ENCODE measurements at places on chromosomes 1 and 21.

GRCh38 chr21:45078877-45079281 is 4.5 kb downstream of the ADARB1 start:
- peak; percentile 89 for DNase-seq

DNA sequence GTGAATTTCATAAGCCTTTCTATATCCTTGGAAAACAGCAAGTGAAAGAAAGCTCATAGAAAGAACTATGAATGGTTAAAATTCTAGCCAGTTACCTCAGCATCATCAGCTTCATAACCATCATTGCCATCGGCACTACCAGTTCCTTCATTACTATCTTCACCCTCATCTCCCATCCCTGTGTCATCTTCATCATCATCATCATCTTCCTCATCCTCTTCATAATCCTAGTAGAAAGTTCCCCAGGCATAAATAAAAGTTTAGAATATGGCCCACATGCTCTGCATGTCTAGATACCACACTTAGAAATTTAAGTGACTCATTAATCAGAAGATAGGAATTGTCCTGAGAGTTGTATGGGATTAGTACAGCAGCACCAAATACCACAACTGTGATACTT is 49.0 kb downstream of the TPR start:
- DNase-seq, result no peak

DNA sequence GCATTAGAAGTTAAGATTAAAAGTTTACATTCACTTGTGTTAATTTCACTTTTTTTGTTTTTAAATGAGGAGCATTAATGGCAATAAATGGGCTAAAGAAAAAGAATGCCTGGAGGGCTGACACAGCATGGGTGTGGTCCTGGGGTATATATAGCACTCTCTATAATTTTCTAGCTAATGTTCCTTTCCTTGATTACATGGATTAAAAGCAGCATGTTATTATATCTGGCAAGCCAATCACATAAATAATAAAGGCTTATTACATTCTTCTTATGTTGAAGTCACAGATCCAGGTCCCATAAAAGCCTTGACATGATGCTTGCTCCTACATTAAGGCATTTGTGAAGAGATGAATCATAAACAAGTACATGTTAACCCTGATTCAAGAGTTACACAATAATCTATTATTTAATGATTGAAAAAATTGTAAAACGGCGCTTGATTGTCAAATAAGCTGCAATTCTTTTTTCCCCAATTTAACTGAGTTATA is 91.4 kb downstream of the LYPLAL1 start:
- DNase-seq, result no peak

DNA sequence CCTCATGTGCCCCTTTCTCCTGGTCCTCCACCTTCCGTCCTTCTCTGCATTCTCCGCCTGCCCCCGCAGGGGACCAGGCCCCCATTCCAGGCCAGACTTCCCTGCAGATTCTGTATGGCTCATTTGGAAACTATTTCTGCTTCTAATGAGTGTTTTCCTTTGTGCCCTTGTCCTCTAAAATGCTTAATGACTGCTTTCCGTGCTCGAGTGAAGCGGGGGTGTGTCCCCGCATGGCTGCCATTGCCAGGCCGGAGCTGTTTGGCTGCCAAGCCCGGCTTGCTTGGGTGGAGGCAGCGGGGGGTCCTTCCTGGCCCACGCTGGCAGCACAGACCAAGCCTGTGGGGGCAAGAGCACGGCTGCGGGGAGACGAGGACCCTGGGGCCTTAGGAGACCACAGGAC is 299.3 kb upstream of the VAMP3 start:
- DNase-seq, result no peak

DNA sequence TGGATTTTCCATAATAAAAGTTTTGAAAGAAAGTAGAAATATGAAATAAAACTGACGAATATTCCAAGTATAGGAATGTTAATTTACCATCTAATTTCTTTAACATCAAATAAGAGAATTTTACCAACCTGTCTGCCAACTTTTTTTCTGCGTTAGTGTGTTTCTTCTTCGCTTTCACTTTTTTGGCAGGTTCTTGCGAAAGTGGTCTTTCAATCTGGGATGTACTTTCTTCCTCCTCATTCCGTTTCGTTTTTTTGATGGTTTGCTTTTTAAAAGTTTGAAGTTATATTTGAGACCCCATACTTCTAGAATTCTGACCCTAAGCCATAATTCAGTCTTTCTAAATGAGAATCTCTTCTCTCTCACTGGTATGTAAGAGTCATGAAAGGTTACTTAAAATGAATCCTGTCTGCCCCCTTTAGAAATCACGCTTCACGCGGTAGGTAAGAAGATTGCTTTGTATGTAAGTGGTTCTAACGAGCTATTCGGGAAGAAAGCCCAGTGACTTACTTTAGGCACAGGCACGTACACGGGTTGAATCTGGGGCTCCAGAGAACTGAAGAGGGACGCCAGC is 580 bp downstream of the RBM34 start:
- DNase-seq, result peak; percentile 58

GRCh38 chr1:40599926-40600325 is 65.6 kb downstream of the RIMS3 start:
- DNase-seq, result no peak

DNA sequence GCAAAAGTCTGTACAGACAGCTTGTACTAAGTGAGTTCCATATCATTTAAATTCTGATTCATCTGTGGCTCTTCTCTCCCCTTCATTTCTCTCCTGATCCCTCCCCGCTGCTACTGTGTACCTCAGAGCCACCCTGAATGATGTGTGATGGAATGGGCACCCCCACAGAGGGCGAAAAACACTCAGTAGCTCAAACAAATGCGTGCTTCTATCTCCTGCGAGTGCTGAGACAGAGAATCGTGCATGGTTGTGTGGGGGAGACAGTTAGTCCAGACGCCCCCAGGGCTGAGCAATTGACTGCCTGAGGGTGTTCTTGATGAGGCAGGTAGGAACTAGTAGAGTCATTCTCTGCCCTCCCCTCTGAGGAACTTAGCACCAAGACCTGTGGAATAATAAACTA is 269.8 kb downstream of the ZNF648 start:
- no peak for DNase-seq

DNA sequence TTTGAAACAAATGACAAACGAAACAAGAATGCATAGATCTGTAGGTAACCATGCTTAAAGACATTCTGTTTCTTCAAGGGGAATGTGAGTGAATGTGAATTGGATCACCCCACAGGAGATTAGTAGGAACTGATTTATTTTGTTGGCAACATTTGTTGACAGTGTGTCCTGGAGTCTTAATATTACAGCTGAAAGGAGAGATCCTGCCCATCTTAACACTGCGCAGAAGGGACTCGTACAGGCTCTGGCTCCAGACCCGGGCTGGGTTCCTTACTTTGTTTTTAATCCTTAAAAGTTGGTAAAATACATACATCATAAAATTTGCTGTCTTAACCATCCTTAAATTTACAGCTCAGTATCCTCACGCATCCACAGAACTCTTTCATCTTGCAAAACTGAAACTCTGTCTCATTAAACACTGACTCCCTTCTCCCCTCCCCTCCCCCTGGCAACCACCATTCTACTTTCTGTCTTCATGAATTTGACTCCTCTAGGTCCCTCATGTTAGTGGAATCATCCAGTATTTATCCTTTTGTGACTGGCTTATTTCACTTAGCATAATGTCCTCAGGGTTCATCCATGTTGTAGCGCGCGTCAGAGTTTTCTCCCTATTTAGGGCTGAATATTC is 74.1 kb downstream of the GALNT2 start:
- DNase-seq, result no peak

DNA sequence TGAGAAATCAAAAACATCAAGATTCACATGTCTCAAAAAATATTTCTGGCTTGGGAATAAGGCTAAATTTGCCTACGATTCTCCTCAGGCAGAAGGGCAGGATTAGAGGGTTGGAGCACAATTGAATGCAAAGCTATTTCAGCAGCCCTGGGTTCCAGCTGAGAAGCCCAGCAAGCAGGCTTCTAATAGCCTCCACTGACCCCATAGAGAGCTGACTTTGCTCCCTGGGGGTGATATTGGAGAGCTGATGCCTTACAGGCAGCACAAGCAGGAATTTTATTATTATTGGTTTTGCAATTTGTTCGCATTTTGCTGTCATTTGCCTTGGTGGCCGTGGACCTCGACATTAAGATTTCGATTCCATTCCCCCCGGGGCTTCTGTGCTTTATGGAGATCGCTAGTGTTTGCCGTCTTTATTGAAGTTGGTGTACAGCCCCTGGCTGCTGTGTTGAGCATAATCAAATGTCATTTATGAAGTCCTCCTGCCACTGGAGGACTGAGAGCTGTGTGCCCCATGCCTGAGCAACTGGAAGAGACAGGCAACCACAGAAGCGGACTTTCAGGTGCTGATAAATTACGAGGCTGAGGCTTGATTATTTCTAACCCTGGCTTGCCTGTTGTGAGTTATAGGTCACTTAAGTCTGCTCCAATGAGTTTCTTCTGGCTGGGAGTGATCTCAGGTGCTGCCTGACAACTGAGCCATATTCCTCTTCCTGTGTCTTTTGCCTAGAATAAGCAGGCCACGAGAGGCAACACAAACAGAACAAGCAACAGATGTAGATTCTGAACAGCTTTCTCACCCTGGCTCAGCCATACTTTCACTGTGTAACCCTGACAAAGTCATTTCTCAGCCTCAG is 518.4 kb upstream of the CAMK1G start:
- DNase-seq, result no peak

GRCh38 chr1:169586067-169586394 is 250 bp downstream of the F5 start:
- DNase-seq, result no peak

DNA sequence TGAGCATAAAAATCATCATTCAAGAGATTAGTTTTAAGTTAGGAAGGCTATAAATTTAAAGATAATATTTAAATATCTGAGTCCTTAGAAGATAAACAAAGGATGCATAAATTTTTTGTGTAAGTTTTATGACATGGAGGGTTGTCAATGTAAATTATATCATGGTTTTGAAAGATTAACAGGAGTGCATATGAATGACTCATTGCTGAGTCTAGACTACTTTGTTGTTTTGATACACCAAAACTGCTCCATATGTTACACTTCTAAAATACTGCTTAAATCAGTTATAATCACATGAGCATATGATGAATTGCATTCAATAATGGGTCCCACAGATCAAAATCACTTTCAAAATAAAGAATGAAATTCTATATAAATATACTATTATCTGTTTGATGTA is 312.5 kb downstream of the KCNT2 start:
- DNase-seq, result no peak

GRCh38 chr1:92691925-92692324 is 93.0 kb downstream of the EVI5 start:
- no peak for DNase-seq

- DNase-seq, result no peak
Observed at GRCh38 chr21:45433301-45433700, 28.3 kb downstream of the COL18A1 start.

- no peak for DNase-seq
Observed at GRCh38 chr1:908661-909060, 15.1 kb upstream of the SAMD11 start.

GRCh38 chr1:96837057-96837780 is 115.6 kb downstream of the PTBP2 start:
- DNase-seq, result no peak

GRCh38 chr1:45668526-45668925 is 17.8 kb downstream of the GPBP1L1 start:
- DNase-seq, result no peak

DNA sequence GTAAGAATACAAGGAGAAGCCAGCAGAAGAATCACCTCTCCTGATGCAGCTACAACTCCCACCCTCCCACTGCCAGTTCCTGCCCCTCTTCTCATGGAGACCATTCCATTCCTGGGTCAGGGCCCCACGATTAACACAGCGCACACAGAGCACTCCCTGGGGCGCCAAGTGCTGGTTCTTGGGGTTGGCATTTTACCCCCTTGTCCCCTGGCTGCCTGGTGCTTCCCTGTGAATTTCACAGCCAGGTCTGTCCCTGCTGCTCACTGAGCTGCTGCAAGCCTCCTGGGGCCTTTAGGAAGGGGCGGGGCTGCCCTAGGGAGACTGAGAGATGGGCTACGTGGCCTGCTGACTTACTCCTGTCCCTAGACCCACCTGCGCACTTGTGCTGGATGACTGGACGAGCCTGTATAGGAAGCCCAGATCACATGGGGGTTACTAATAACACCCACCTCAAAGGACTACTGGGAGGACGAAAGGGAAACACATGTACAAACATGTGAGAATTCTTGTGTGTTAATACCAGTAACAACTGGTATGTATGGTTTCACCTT is 4.8 kb downstream of the ZNF672 start:
- DNase-seq, result no peak

DNA sequence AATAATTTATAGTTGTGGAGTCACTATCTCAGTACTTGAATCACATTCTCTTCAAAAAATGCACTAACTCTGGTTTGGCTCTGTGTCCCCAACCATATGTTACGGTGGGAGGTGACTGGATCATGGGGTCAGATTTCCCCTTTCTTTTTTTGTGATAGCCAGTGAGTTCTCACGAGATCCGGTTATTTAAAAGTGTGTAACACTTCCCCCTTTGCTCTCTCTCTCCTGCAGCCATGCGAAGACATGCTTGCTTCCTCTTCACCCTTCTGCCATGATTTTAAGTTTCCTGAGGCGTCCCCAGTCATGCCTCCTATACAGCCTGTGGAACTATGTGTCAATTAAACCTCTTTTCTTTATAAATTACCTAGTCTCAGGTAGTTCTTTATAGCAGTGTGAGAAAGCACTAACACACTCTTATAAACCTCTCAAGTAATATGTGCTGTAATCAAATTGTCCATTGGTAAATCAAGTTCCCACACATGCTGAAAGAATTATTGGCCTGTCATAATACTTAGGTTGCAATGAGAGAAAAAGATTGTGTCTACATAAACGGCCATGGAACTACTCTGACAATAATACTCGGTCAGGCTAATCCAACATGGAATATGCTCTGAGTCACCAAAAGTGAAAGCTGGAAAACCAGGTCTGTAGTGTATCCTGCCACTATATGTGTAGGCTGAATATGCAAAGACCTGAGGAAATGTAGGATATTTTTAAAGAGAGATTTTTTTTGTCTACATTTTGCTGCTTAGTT is 107.5 kb downstream of the SLC44A5 start:
- DNase-seq, result no peak

DNA sequence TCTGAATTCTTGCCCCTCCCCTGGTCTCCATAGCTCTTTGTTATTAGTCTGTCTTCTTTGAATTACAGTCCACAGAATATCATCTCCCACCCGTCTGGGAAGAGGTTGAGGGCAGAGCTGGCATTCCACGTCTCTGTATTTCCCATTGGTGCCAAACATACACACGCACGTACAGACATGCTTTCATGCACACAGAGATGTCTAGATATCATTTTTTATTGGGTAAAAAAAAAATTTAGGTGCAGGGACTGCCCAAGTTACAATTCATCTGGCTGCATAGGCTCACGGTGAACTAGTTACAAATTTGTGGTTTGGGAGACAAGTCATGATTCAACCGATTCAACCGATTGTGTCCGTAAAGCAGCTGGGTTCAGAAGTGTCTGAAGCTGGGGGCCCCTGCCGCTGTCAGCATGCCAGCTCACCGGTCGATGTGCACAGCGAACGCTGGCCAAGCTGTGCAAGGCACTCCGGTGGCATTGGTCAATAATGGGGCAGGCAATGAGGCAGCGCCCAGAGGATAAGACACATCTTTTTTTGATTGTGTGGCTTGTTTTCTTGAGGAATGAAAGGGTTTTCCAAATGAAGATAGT is 73.7 kb downstream of the KCNN3 start:
- no peak for DNase-seq

GRCh38 chr1:7479571-7479970 is 291.5 kb upstream of the VAMP3 start:
- no peak for DNase-seq
